ENCODE measurements at places on chromosomes 2 and 18. TPM values are rescaled to one million over a fixed set of nuclear protein-coding genes. Genes with fewer than 3 reads are reported as not detected.
A peak's percentile ranks its signal among the peaks of the same experiment; 100 is the strongest.

DNA sequence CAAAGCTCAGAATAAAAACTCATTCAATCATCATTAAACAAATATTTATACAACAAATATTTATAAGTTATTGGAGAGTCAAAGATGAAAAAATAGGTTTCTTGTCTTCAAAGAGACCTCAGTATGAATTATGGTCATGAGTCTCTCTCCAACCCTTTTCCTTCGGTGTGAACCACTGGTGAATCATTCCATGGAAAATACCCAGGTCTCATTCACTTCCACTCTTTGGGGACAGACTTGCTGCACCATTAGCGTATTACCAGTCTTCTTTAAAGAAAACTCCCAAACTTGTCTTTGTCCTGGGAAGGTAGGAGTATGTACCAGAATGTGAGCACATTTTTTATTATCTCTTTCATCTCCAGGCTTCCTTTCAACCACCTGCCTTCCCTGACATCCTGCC, 257.4 kb upstream of the RBMS1 start:
- no peak for DNase-seq

- no peak for DNase-seq
These were observed 1081.4 kb upstream of the NRXN1 start for GRCh38 chr2:52113338-52113737.

DNA sequence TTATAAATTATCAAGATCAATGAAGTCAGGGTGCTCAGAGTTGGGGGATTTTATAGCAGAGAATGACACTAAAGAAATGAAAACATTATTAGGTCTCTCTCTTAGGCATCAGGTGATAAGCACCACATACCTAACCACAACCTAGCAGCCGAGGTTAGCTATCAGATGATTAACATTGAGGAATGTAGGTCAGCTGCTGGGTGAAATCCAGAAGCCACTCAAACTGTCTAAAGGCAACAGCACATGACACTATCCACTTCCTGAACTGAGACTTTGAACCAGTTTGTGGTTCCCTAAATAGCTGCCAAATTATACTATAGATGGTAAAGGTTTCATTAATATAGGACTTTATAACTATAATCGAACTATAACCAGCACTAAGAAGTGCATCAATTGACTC, 4.7 kb downstream of the EPG5 start:
- DNase-seq: peak; percentile 63

GRCh38 chr18:61797696-61798590, 94.9 kb downstream of the RNF152 start:
- DNase-seq: no peak

DNA sequence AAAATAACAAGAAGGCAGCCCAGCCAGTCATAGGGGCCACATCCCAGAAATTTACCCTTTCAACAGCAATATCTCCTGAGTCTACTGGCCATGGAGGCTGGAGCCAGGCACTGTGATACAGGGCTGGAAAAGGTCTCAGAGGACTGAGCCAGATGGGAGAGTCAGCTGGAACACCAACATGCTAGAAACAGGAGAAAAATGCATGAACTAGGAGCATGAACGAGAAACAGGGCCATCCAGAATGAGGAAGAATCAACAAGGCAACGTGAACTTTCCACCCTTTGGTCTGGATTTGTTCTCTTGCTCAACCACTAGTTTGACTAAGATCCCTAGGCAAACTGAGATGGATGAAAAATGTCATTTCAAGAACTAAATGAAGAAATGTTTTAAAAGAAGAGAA, 13.1 kb downstream of the PID1 start:
- DNase-seq: no peak

GRCh38 chr2:131673400-131674173, 145.9 kb downstream of the CCDC74A start:
- DNase-seq: no peak

DNA sequence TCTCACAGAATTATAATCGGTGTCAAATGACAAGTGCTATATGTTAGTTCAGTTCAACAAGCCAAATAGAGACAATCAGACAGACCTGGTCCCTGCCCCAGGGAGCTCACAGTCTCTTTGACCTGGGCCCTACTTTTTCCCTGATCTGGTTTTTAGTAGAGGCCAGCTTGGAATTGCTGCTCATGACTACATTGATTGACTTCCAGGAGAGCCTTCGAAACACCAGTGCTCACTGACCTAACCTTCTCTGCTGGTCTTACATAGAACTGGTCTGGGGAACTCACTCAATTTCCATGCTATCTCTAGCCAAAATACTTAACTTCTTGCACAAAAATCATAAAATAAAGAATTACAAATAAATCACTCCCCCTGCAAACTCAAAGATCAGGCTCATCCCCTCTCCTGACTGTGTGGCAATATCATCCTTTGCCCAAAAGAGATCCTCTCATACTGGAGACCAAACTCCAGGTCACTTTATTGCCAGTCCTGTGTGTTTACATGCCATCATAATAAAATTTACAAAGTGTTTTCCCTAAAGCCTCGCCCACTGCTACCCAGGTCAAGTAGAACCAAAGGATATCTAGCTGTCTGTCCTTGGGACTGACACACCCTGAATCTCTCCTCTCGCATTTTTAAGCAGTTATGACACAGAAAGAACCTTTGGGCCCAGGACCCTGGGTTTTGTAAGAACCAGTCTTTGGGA, 53.2 kb downstream of the PROC start:
- DNase-seq: no peak

DNA sequence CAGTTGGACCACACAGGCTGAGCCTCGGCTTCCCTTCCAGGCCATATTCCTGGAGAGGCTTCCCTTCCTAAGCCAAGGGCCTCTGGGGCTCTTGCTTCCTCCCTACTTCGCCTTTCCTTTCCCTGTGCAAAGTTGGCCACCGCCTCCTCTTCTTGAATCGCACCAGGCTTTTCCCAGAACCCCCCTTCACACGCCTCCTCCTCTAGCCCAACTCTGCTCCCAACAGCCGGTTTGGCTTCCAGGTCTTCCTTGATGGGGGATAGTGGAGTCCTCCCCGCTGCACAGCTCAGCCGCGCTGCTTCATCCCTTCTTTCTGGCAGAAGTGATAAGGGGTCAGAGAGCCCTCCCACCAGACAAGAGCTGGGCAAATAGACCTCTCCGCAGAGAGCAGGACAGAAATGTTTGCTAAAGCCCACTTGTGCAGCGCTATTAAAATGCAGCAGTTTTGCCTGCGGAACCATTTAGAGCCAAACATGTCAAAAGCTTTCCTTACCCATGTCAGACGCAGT, 56.4 kb downstream of the SNORC start:
- DNase-seq: no peak

Gene LAPTM4A
- total RNA-seq: 96.6 TPM

Gene ELOA2
- not detected for total RNA-seq

Gene C2orf81
- 9.8 TPM for total RNA-seq

Gene ST8SIA5
- not detected for total RNA-seq

Gene COX5B
- total RNA-seq: 310 TPM
